Activated CD4-positive, alpha-beta T cell treated with anti-CD3 and anti-CD28 coated beads, Interleukin-2, amount 50 U/mL, for 1 hour (primary cell): ENCODE measurements at places on chromosomes 5 and 9.

DNA sequence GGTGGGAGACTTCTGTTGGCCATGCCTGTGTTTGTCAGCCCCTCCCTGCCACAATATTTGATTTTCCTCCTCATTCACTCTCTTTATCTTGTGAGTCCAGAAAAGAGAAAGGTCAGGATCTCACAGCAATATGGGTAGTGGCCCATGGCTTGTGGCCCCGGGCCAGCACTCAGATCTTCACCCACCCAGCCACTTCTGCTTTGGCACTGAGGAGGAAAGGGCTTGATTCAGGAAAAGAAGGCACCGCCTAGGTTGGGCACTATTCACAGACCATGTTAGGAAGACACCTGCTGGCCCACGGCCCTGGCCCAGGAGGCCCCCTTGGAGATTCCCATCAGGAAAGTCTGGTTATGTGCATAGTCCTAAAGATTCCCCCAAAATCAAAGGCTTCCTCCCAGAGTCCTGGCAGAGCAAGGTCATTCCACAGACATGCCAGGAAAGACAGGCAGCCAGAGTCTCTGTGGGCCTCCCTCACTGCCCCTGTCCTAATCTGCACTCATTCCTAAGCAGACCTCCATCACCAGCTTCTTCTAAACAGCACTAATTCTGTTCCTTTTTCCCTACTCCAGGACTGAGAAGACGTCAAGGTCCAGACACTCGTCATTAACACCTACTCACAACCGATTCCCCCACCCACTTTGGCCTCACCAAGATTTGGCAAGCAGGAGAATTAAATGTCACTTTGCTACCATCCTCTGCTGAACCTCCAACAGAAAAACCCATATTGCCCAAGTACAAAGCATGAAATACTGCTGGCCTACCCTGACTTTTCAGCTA is 179.3 kb downstream of the DEPDC1B start:
- DNase-seq, result no peak

DNA sequence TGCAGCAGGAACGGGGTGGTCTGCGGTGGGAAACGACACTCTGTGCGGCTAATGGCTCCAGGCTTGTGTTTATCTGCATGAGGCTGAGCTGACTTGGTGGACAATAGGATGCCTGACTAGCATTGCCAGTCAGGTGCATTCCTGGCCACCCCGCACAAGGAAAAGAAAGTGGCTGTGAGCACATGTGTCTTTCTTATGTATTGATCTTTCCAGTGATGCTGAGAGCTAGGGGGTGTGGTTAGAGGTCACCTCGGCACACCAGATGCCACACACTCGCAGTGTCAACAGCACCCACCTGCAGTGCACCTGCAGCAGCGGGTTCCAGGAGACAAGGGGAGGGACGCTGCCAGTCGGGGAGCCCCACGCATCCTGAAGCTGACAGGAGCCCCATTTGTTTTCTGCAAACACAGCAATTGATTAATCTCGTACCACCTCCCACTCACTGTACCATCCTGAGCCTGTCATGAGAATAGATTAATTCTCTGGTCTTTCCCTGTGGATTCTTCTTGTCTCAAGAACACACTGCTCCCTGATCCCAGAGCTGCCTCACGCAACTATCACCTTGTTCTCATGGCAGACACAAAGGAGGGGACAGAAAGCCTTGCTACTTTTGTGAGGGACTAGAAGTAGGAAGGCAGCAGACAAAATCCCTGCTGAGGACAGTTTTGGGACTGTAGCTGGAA is 251.7 kb upstream of the WWC1 start:
- DNase-seq, result no peak

- DNase-seq, result no peak
Observed at GRCh38 chr5:9251379-9251980, 294.4 kb downstream of the SEMA5A start.

DNA sequence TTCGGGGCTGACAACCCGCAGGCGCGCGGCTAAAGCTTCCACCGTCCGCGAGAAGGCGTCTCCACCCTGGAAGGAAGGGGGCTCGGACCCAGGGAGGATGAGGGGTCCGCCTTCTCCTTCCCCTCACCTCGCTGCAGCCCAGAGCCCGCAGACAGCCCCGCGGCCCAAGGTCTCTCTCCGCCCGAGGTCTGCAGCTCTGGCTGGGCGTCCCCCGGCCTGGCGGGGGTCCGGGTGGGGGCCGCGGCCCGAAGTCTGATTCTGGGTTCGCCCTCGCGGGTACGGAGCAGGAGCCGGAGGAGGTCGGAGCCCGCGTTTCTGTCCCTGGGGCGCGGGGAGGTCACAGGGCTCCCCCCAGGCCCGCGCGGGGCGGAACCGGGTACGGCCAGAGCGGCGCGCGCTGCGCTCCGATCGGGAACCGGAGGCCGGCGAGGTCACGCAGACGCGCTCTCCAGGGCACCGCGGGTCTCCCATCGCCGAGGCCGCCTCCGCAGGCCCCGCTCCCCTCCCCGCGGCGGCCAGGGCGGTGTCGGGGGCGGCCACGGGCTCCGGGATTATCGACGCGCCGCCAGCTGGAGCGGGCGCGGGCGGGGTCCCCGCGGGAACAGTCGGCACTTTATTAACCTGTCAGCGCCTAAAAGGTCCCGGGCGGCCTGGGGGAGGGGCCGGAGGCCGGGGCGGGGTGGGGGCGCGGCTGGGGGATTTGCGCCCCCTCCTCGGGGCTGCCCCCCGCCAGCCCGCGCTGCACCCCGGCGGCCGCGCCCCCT is 11.6 kb downstream of the LHX3 start:
- DNase-seq, result no peak

GRCh38 chr5:72093217-72093616 is 14.1 kb upstream of the MAP1B start:
- DNase-seq, result no peak

GRCh38 chr5:96187309-96188027 is 225.8 kb upstream of the ELL2 start:
- DNase-seq, result no peak

- DNase-seq, result no peak
Observed at GRCh38 chr5:107997338-107997980, 326.7 kb upstream of the EFNA5 start.

- DNase-seq, result no peak
Observed at GRCh38 chr9:136058801-136059302, 36.2 kb downstream of the NACC2 start.
